ENCODE measurements at places on chromosomes 4 and X.

- no peak for DNase-seq
These were observed 159.9 kb upstream of the DIPK2B start for GRCh38 chrX:45360571-45360970.

GRCh38 chr4:137960371-137961050 is 281.6 kb downstream of the SLC7A11 start:
- DNase-seq: no peak

DNA sequence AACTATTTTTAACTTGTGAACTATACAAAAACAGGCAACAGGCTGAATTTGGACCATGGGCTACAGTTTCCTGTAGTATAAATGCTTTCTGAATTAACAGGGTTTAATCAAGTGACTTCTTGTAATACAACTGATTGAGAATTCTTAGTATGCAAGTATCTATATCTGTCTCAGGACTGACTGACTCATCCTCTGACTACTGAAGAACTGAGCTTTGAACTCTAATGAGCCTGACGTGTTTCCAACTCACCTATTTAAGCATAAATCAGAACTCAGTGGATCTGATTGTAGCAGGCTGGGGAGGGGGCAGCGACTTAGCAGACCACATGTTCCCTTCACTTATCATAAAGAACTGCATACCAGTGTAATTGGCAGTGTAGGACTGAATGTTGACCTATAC is 7.8 kb downstream of the SPATA4 start:
- DNase-seq: peak; percentile 34

DNA sequence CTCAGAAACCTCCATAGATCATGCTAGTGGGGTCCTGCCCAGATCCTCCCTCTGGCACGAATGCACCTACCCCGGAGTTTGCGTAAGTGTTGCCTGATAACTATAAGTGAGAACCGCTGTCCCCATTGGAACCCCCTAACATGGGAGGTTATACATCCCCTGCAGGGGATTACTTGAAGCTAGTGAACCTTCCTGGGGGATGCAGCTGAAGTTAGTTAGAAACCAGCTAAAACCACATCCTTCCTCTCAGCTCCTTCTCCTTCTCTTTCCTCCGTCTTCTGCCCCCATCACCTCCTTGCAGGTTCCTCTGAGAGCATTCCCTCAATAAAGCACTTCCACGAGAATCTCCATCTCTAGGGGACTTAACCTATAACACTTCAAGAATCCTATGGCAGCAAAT is 95.0 kb downstream of the ZNF827 start:
- DNase-seq: no peak

- no peak for DNase-seq
These were observed 420.3 kb downstream of the MAPK10 start for GRCh38 chr4:85939595-85939994.

- DNase-seq: peak; percentile 86
These were observed 135.5 kb downstream of the AFAP1 start for GRCh38 chr4:7803992-7804755.

- peak; percentile 67 for DNase-seq
These were observed at the start of gene OTUD5 for GRCh38 chrX:48957477-48957826. TSS of gene OTUD5 (minus strand) at chrX:48957607. CDS start at chrX:48957570, 37 bp downstream.

DNA sequence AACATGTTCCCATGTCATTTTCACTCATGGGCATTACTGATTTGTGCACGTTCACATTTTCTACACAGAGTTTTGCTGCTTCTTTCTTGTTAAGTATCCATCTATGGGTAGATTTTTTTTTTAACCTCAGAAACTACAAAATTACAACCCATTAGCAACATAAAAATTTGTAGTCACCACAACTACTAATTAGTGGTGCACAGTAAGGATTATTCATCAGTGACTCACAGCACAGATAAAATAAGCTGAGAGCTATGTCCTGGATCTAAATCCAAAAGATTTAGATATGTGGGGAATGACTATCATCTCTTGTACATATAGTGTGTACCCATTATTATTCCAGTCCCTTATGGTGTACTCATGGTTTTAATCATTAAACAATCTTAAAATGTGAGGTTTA is 19.7 kb upstream of the AMELX start:
- no peak for DNase-seq

GRCh38 chr4:30535255-30535654 is 184.9 kb upstream of the PCDH7 start:
- DNase-seq: no peak

DNA sequence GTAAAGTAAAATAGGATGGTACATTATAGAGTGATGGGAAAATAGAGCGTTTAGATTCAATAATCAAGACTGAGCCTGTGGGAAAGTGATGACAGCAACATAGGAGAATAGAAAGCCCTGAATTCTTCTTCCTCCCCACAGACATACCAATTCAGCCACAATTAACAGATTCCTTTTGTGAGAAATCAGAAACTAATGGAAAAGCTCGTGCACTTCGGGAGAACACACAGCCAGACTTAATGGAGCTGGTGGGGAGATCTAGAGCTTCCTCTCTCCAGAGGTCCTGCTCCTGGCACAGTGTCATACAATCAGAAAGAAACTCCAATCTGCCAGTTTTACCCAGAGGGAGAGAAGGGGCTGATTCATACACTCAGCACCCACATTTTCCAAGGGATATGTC is 676.3 kb upstream of the BOD1L1 start:
- DNase-seq: no peak

DNA sequence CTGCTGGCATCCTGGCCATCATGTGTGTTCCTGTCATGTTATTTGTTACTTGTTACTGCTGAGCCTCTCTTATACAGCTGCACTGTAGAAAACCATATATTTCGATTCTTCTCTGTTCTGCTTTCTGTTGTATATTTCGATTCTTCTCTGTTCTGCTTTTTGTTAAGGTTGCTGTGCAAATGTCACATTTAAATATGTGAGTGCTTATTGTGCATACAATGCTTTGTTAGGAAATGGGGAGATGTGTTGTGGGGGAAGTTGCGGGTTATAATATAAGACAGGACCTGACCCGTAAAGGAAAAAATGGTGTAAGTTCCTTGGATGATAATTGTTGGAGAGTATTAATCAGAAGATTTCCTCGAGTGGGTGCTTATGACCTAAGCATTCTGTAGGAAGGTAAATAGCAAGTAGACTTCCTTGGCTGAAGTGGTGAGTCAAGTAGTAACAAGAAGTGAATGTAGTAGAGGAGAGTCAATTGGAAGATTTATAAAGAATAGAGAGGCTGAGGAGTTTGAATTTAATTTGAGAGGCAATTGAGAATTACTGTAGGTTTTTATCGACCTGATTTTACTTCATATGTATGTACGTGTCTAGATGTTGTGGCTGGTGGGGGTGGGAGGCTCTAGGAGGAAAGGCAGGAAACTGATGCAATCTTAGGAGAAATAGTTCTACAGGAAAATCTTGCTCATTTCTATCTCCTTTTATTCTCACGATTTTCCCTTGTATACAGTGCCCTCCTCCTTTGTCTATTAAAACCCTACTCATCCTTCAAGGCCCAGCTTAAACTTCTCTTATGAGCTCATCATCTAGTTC is 8.5 kb downstream of the OGT start:
- DNase-seq: no peak

- DNase-seq: no peak
These were observed 42.0 kb downstream of the MTM1 start for GRCh38 chrX:150610446-150610845.

DNA sequence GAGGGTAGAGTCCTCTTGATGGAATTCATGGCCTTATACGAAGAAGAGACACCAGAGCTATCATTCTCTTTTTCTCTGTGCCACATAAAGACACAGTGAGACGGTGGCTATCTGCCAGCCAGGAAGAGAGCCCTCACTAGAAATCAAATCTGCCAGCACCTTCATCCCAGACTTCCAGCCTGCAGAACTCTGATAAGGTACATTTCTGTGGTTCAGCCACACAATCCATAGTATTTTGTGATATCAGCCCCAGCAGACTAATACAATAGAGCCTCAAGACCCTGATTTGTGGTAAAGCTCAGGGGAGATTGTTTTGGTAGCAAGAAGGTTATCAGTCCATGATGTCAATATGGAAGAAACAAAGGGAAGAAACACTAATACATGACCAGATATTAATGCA is 1213.2 kb downstream of the NLGN4X start:
- DNase-seq: no peak

- no peak for DNase-seq
These were observed 3.9 kb upstream of the SAT1 start for GRCh38 chrX:23779025-23779424.

- no peak for DNase-seq
These were observed 856.3 kb upstream of the NDST4 start for GRCh38 chr4:115969756-115970155.

DNA sequence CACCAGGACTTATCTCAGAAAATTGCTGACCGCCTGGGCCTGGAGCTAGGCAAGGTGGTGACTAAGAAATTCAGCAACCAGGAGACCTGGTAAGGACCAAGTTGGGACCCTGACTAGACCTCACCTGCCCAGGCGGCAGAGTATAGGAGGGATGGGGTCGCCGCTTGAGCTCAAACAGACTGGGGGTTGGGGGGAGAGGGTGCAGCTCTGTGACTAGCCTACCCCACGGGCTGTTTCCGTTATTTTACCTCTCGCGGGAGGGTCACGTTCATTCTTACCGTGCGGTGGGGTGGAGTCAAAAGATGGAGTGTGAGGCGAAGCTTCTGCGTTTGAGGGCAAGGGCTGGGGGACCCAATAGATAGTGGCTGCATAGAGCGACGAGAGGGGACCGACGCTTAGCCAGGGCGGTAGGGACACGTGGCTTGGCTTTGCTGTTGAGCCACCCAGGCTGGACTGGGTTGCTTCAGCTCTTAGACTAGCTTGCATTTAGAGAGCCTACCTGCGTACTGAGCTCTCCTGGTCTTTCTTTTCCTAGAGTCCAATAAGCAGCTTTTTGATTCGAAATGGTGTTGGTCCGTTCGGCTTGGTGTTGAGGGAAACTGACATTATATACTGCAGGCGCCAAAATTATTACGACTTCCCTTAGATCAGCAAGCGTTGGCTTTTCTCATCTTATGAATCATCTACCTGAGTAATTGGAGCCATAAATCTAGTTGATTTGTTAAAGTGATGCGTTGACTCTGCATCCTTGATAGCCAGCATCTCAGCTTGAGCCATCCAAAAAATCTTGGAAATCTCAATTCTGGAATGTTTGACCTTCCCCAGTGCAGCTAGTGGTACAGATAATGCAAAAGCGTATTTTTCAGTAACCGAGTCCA is 591 bp downstream of the PRPS1 start:
- DNase-seq: peak; percentile 59

GRCh38 chr4:184329659-184330400 is 112.2 kb upstream of the ENPP6 start:
- peak; percentile 43 for DNase-seq

- no peak for DNase-seq
These were observed 21.7 kb upstream of the TBC1D8B start for GRCh38 chrX:106780664-106781377.

DNA sequence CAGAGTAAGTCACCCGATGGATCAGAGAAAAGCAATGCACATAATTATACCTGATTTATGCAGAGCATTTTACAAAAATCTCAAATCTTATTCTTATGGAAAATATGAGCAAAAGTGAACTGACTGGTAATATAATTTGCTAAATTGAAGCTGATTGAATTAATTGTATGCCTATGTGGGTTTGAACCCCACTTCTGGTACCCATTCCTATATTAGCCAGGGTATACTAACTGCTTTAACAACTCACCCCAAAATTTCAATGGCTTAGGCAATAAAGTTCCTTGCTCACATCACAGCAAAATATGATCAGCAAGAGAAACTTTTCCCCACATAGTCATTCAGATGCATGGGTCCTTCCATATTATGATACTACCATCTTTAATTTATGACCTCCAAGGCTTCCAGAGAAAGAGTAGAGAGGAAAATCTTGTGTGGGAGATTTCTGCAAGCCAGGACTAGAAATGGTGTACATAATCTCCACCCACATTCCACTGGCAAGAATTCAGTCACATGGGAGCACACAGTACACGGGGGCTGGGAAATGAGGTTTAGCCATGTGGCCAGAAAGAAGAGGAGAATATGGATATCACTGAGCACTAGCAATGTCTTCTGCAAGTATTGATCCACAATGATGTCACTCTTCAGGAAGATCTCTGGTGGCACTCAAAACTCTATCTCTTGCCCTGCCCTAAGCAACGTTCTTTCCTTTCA is 640.7 kb downstream of the BCOR start:
- DNase-seq: no peak

GRCh38 chr4:15158406-15159091 is 156.3 kb downstream of the CPEB2 start:
- no peak for DNase-seq

DNA sequence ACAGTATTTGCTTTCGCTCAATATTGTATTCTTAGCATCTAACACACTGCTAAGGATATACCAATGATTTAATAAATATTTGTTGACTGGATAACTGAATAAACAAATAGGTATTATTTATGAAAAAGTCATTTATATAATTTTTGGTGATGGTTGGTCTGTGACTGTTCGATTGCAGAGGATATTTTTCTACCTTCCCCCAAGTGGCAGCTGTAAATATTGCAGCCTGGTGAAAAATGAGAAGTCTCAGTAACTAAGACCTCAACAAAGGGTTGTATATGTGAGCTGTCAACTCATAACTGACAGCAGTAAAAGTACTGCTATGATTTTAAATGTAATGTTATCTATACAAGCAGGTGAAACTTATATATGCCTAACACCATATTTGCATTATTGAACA is 36.0 kb downstream of the HTR2C start:
- DNase-seq: peak; percentile 6

DNA sequence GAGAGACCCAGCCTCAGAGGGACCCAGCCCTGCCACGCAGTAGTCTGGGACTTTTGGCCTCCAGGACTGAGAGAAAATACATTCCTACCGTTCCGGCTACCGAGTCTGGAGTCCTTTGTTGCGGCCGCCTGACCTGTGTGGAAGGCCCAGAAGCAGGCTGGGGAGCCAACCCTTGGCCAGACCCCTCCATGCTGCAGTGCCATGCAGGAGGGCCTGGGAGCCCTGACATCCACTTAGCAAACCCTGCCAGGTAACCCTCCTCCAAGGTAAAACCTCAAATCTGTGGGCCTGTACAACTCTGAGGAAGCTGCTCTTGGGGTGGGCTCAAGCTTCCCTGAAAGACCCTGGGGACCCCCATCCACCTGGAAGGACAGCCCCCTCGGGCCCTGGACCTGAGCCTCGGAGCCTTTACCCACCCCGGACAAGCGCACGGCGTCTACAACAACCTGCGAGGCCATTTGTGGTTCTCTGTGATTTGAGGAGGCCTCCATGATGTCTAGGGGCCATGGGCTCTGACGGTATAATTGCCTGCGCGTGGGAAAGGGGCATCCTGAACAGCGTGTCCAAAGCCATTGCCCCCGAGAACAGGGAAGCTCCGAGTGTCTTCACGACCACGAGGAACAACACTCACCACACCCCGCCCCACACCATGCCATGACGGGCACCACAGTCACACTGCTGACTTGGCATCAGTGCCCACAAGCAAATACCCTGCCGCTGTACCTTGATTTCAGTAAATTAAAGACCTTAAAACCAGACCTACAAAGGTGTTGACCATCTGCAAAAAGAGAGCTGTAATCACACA is 58.7 kb downstream of the ZFYVE28 start:
- no peak for DNase-seq

DNA sequence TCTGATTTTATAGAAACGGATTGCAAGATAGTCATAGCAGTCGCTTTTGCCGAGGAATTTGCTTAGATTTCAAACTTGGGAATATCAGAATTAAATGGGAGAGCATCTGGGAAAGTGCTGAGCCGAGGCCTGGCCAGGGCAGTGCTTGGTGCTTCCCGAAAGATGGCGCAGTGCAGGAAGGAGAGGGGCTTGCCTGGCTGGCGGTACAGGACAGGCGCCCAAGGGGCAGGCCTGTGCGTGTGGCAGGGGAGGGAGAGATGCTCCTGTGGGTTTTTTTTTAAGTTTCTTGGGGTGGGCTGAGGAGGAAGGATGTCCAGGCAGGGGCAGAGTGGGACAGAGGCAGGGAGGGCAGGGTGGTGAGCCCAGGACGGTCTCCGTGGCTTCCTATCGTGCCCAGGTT is 241.1 kb downstream of the AFAP1 start:
- DNase-seq: no peak

Data from activated CD4-positive, alpha-beta T cell treated with anti-CD3 and anti-CD28 coated beads, Interleukin-2, Interleukin-4, amounts not matched to agents 100 ng/mL and 50 ng/mL, durations not matched to agents 16 hours and 8 hours (primary cell).